Frontal cortex (tissue), 4 donors: ENCODE measurements at places on chromosomes 1 and 21. TPM values are rescaled to one million over a fixed set of nuclear protein-coding genes. Genes with fewer than 3 reads are reported as not detected.

MACO1 gene
- 103 TPM for total RNA-seq

OR6K6 gene
- not detected for total RNA-seq

GRCh38 chr1:67771152-67771551, 62.1 kb downstream of the GNG12 start:
- DNase-seq, result no peak

- DNase-seq, result no peak
Measured at GRCh38 chr1:60949154-60949825, 133.1 kb upstream of the NFIA start.

DNA sequence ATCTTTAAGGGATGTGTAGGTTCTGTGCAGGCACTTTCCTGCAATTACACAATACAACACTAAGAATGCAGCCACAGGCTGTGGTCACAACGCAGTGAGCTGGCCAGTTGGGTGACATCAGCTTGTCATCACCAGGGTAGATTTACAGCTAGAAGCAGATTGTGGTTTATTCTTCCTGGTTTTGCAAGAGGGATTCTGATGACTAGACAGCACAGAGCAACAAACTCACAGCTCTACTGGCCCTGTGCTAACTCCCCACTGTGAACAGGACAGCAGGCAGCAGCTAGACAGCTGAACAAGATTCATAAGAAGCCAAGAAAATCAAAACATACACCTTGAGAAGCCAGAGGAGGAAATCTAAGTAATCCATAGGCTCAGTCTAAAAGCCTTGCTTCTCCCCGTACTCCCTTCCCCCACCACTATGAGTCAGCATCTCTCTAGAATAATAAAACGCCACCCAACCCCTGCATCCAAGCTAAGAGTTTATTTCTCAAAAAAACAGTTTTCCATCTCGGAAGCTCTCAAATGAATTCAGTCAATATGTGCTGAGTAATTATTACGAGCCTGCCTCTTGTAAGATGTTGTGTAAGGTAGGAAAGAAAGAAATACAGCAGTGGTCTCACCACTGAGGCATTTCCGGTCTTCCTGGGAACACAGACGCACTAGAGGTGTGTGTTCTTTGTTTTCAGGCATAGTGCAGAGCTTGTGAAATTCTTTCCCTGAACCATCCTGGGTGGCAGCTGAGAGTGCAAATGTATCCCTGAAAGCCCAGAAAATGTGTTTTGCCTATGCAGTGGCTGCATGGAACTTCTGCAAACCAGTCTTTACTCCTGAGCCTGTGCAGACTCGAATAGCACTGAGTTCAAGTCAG, 162.8 kb downstream of the NTPCR start:
- DNase-seq, result no peak

DNA sequence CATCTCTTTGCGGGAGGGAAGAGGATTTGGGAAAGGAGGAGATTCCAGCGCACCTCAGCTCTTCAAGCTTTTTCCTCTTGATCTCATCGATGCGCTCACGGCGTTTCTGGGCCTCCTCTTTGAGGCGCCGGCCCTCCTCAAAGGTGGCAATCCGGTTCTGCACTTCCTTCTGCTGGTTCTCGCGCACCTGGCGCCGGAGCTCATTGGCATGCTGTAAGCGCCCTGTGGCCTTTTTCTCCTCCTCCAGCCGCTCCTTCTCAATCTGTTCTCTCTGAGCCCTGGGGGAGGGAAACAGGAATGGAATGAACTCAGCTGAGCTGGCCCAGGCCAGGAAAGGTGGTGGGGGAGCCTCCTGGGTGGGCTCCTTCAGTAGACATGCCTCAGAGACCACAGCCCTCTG, 10.4 kb upstream of the VSIG8 start:
- DNase-seq, result no peak

PLEKHO1 gene
- 76.6 TPM for total RNA-seq

GRCh38 chr1:230913496-230913895, 45.2 kb upstream of the C1orf198 start:
- DNase-seq, result no peak

- DNase-seq, result no peak
Measured at GRCh38 chr1:165114889-165115285, 241.6 kb downstream of the LMX1A start.

TDRD10 gene
- 0.41 TPM for total RNA-seq

C1orf167 gene
- total RNA-seq, result not detected

MFN2 gene
- total RNA-seq, result 42.0 TPM

SPOCD1 gene
- total RNA-seq, result under 0.01 TPM

- no peak for DNase-seq
Measured at GRCh38 chr1:31795801-31796621, 19.8 kb downstream of the SPOCD1 start.

DNA sequence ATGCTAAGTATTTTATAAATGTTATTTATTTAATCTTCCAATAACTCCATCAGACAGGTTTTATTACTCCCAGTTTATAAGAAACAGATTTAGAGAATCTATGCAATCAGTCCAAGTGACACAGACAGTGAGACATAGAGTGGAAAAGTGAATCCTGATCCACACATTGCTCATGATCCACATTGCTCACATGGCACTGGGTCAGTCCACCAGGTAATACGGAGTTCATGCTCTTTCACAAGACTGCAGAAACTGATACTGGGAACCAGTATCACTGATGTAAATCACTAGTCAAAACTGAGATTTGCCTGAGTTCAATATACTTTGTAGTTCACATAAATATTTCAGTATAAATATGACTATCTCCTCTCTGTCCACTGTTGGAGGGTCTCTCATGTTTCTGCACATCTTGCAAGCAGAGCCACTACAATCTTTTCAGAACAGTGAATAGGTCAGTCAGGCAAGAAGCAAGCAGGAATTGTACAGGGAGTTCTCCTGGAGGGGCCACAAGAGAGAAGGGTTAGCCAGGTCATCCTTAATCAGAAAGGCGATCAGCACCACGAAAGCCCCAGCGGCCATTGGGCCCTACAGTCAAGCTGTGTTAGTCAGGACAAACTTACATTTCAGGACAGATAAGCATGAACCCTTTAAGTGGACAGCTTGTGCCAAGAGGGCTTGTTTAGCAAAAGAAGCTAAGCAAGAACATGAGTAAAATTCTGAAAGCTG, 275.4 kb upstream of the NR5A2 start:
- no peak for DNase-seq

DNA sequence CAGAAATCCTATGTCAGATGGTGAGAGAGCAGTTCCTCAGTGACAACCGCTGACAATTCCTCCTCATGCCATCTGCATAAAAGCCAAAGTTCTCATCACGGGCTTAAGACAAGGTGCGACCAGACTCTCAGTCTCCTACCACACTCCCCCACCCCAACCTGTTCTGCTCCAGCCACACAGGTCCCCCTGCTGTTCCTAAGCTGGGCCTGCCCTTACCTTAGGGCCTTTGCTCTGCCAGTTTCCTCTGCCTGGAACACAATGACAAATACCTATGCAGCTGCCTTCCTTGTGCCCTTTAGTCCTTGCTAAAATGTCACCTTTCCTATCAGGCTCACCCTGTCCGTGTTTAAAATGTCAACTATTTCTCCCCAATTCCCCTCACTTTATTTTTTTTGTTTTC, 382.2 kb downstream of the NTNG1 start:
- no peak for DNase-seq

PPIAL4G gene
- 0.41 TPM for total RNA-seq

DNA sequence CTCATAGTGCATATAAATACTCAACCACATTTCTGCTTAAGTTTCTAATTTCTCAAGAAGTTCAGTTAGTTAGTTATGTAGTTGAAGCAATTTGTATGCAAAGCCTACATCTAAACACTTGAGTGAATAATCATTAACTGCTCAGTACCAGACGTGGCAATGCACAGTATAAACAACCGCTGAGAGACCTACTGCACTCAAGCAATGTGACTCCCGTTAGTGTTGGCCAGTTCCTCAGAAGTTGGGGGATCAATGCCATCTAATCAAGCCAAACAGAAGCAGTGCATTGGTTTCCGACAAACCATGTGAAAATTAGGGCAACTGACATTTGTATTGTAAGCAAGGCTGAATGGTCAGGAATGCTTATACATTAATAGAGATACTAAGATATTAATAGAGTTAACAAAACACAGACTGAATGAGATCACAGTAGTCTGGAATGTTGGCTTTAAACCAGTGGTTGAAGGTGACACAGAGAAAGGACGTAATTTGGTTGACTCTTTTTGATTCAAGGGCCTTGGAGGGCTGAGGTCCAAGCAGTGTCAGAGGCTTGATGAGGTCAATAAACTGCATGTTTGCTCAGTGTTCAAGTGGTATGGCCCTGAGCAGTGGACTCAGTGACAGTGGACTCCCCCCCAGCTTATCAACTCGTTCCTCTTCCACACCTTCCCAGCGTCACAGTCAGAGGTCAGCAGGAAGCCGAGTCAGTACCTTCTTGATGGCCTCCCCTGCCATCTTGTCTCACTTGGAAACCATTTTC, 255.5 kb downstream of the CTH start:
- no peak for DNase-seq

DNA sequence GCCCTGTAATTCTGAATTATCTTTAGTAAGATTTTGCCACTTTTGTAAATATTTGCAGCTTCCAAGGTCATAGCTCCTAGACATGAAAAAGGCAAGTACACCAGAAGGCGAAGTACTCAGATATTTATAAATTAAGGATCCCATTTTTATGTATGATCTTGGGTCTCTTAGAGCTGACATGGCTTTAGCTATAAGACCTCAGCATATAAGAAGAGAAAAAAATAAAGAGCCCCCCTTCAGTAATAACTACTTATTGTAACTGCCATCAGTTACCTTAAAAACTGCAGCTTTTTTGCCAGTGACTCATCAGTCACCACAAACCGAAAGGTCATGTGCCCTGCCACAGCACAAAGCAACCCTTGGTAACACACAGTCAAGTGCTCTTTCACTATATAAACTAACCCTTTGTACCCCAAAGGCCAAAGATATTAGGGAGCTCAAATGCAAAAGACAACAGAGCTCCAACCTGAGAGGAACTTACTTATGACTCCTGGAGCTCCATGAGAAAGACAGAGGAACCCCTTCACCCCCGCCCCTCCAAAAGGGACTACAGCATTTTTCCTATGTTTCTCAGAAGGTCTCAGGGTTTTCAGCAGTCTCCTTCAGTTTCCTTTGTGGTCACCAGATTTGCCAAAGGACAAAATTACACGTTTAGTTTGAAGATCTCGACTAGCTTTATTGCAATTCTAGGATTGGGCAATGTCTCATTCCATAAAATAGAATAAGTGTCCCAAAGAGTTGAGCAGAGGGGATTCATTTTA, 219.8 kb upstream of the DUSP10 start:
- DNase-seq, result no peak

- no peak for DNase-seq
Measured at GRCh38 chr1:223227486-223228196, 84.6 kb upstream of the TLR5 start.

DNA sequence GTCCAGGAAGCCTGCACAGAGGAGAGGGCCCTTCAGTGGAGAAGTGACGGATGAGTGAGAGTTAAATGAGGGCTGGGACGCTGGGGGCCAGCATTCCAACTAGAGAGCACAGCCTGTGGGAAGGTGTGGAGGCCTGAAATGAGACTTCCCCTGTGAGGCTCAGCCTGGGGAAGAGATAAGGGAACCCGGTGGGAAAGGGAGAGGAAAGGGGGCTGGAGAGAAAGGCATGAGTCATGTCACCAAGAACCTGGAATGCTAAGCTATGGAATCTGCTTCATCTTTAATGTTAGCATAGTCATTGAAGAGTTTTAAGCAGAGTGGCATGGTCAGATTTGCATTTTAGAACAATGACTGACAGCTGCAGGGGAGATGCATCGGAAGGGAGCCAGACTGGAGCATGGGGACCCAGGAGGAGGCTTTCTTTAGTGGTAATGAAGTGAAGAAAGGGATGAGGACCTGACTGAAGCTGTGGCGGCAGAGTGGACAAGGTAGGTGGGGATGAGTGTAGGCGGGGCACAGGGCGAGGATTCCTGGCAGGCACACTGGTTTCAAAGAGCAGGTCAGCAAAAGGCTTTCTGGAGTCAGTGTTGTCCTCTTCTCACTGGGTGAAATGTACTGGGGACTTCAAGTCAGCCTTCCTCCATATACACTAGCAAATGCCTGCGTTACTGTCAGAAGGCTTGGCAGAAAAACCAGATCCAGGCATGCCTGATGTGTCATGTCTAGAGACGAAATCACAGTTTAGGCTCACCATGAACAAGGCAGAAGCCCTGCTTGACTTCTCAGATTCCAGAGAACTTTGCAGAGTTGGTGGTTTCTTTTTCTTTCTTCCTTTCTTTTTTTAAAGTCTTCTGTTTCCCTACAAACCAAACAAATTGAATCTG, 8.0 kb downstream of the RGL1 start:
- DNase-seq, result no peak

- no peak for DNase-seq
Measured at GRCh38 chr1:159088546-159089183, 12.1 kb upstream of the AIM2 start.

- DNase-seq, result no peak
Measured at GRCh38 chr1:4745560-4745959, 91.2 kb downstream of the AJAP1 start.

- DNase-seq, result no peak
Measured at GRCh38 chr1:68136187-68136586, 85.8 kb upstream of the DIRAS3 start.

LCE1A gene
- total RNA-seq, result not detected

DNA sequence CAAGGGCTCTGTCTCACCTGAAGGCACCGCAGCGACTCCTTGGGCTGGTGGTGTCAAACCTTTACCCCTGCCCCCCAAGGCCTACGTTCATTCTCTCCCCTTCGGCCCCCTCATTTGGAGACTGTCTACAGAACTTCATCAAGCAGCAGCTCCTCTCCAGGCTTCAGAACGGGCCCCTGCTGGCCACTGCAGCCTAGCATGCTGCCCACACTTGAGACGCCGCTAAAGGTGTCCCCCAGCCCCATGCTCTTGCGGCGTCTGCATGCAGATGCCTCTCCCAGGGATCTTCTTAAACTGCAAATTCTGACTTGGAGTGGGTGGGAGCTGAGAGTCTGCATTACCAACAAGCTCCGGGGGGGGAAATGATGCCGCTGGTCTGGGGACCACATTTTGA, 104.2 kb downstream of the PRDM2 start:
- no peak for DNase-seq

GRCh38 chr1:21779613-21780521, 3.1 kb downstream of the USP48 start:
- no peak for DNase-seq

IVL gene
- total RNA-seq, result not detected

DNA sequence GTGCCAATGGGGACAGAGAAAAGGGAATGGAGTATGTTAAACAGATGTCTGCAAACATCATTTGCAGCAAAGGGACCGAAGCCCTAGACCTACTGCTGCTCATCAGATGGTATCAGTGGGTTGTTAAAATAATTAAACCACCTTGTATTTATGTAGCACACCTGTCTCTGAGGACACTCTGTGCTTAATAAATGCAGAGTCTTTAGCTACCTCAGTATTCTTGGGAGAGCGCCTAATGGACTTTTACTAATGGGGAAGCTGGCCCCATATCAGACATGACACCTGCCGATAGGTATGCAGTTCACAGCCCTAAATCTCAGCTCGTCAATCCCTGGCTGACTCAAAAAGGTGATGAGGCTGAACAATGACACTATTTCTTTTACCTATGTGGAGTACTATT, 54.4 kb downstream of the SYT6 start:
- DNase-seq, result no peak

GRCh38 chr1:169338617-169339016, 29.0 kb downstream of the NME7 start:
- no peak for DNase-seq
